ENCODE measurements at places on chromosomes 5 and 9.
A peak's percentile ranks its signal among the peaks of the same experiment; 100 is the strongest.

DNA sequence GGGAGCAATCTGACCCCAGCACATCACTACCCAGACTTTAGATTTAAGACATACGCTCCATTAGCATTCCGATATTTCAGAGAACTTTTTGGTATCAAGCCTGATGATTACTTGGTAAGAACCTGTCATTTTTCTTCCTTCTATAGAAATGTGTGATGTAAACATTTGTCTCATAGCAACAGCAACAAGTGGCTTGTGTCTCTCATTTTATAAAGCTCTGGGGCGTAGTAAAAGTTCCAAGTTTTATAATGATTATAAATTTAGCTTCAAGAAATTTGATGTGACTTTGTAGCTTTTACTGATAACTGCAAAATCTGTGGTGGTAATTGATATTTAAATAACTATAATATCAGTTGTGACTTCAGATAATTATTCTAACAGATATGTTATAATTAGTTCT is 137.2 kb downstream of the PRKACG start:
- no peak for DNase-seq

- peak; percentile 49 for DNase-seq
Observed at GRCh38 chr9:33101104-33101951, 24.9 kb upstream of the SMU1 start.

GRCh38 chr9:128787659-128788058 is 606 bp downstream of the TBC1D13 start:
- DNase-seq, result no peak

GRCh38 chr5:96058084-96058483 is 96.4 kb upstream of the ELL2 start:
- DNase-seq, result no peak

GRCh38 chr9:109244179-109245132 is 76.4 kb downstream of the EPB41L4B start:
- peak; percentile 31 for DNase-seq

DNA sequence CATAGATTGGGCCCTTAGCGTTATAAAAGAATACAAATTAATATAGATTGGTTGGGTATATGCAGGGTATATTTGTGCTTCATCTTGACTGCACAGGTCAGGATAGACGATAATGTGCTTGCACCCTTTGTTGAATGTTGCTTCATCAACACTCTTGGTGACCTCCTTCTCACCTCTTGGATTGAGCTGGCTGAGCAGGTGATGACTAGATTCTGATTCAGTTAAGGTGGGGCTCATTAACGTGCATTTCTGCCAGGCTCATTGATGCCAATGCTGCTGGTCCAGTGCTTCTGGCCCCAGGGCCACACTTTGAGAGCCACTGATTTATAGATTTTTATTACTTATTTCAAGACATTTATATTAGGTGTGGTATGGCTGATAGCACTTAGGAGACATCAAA is 27.7 kb downstream of the PCSK5 start:
- DNase-seq, result no peak

DNA sequence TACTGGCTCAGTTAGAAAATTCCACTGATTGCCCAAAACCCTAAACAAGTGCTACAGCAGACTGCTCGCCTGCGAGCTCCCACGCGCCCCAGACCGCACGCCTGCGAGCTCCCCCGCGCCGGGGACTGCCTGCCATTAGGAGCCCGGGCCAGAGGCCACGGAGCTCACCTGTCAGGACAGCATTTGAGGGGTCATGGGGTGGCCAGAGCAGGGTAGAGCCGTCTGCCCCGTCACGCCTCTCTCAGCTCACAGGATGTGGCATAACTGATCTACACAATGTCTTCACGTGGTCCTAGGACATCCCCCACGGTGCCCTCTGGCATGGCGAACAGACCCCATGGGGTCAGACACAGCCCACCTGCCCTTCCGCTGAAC is 29.1 kb upstream of the LRRC14B start:
- DNase-seq, result no peak

DNA sequence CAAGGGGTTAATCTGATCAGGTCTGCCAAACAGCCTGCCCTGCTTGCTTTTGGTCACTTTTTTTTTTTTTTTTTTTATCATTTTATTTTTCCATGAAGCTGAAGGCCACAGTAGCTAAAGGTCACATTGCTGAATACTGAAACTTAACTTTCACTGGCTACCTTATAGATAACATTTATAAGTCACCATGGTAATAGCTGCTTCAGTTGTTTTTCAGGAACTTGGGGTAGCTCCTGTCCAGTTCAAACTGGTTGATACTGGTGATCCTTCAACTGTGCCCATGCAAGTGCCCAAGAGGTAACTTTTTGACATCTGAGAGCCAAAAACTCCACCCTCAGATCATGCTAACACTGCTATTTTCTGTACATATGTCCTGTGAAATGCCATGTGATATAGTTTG is 68.3 kb upstream of the RGS7BP start:
- no peak for DNase-seq

GRCh38 chr5:108174286-108174685 is 207.6 kb downstream of the FBXL17 start:
- no peak for DNase-seq

DNA sequence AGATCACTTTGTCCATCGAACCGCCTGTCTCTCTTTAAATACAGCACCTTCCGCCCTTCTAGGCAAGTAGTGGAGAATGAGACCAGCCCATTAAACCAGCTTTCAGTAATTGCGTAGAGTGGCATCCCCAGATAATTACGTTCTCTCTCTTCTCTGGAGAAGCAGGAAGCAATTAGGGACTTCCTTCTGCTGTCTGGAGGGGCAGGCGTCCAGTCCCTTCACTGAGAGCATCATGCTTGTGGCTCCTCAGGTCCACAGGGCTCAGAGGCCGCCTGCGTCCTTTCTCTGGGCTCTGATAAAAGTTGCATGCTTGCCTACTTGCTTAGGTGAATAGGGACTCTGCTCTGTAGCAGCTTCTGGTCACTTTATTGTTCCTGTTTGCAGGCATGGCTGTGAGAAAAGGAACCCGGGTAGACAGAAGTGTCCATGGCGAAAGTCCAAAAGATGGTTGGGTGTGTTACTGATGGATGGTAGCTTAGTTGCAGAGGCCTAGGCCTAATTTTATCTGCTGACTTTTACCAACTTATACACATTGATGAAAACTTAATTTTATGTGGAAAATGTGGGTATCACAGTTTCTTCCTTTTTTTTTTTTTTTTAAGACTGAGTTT is 299.1 kb upstream of the PANK3 start:
- DNase-seq, result no peak

GRCh38 chr9:98994172-98995058 is 50.7 kb downstream of the COL15A1 start:
- no peak for DNase-seq

DNA sequence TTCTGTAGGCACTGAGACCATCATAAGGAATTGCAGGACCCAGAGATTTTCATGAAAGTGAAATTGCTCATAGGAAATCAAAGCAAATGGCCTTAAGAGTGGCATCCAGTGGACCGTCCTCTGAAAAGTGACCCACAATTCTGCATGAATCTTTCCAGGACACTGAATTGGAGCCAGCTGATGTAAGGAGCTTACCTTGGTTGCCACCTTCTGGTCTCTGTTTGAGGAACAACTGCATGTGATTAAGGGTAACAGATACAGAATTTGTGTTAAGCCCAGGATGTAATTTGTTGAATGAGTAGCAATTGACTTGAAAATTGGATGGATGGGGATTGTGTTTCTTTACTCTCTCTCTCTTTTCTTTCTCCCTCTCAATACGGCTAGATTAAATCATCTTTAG is 49.9 kb upstream of the GAS1 start:
- no peak for DNase-seq

DNA sequence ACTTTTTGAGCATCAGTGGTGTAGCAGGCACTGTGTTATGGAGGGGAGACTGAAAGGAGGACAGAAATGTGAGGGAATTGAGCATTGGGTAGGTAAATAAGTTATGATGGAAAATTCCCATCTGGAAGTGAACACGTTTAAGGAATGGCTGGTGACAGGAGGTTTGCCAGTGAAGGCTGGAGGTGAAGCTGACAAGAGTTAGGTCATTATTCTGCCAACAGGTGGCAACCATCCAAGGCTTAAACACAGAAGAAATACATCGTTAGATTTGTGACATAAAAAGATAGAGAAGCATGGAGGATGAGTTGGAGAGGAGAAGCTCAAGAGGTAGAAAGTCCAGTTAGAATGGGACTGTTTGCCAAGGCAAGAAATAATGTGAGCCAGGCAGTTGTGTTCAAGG is 455.3 kb upstream of the SGCD start:
- no peak for DNase-seq

DNA sequence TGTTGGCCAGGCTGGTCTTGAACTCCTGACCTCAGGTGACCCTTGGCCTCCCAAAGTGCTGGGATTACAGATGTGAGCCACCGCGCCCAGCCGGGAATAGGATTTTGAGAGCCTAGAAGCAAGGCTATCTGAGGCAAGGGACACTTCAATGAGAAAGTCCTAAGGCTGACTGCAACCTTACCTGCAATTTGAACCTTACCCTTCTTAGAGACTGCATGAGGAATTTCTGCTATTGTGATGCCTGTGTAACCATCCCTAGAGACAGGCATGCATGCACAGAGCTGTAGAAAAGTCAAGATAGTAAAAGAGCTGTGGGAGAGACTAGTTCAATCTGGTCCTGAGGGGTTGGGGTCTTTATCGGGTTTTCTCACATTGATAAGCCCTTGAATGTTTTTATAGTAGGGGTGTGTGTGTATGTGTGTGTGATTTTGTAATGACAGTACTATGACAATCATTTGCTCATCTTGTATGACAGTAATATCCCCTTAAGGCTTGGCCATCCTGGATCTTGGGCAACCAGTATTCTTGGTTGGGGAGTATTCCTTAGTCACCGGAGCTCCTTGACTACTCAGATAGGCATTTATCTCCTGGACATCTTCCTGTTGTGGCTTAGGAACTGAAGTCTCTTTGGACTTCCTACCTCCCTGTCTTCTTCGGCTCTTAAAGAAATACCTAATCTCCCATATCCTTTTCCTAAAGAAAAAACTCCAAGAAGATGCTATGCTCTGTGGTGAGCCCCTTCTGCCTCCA is 11.2 kb downstream of the DNAJB5 start:
- no peak for DNase-seq

DNA sequence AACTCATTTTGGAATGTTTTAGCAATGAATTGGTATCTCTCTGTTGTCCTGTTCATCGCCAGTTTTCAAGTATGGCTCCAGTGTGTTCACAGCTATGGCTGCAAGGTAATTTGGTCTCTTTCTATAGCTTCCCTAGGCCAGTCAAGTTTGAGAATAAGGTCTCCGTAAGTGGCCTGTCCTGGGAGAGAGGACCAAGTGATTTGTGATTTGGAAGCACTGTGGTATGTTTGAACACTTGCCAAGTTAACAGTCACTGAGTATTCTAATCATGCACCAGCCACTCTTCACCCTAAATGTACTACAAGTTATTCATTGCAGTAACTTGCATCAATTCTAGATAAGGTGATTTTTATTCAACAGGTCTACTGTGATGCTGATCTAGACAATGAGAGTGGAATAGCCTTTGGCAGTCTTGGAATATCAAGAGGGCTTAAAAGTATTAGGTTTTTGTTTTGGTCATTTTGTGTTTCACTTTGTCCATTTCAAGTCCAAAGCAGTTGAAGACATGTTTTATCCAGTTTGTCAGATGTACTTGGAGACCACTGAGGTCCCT is 41.1 kb downstream of the G3BP1 start:
- DNase-seq, result no peak

DNA sequence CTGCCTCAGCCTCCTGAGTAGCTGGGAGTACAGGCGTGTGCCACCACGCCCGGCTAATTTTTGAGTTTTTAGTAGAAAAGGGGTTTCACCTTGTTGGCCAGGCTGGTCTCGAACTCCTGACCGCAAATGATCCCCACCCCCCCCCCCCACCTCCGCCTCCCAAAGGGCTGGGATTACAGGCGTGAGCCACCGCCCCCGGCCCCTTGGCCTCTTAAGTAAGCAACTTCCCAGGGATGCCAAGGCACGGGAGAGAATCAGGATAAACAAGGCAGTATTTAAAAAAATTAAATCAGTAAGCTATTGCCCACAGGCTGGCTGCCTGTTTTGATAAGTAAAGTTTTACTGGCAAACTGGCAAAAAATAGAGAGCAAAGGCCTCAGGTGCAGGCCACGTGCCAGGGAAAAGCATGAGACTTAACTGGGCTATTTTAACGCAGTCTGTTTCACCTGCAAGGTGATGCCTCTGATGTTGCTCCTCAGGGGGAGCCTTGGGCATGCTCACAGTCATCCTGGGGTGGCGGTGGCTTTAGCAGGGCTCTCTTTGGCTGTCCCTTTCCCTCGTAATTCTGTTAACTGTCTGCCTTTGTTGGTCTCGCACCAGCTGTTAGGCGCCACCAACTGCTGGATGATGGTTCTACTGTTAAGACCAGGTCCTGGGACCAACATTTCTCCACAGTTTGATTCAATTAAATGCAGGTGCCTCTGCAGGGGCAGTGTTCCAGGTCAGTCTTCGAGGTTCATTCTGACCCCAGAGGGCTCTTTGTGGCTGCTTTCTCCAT is 19.4 kb upstream of the RNF130 start:
- DNase-seq, result peak; percentile 2

DNA sequence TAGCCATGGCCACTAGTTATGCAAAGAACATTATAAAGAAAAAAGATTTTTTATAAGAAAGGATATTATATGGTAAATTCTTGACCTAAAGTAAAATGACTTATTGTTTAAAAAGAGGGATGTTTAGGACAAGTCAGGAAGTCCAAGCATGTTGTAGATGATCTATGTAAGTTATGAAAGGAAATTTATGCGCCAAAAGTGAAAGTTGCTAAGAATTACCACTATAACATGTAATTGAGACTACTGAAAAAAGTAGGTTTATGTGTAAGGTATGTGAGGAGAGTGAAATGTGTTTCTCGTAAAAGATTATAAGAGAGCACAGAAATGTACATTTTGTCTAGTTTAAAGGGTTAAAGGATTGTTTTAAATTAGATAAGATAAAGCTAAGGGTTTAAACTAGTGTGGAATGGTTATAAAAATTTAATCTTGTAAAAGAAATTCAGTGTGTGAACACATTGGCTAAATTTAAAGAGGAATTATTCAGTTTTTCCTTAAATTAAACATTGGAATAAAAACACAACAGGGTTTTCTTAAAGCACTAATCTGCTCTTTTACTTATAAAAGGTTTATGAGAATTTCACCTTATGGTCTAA is 1100.4 kb upstream of the EDIL3 start:
- no peak for DNase-seq

- DNase-seq, result no peak
Observed at GRCh38 chr5:134581241-134581981, 51.2 kb downstream of the SAR1B start.

DNA sequence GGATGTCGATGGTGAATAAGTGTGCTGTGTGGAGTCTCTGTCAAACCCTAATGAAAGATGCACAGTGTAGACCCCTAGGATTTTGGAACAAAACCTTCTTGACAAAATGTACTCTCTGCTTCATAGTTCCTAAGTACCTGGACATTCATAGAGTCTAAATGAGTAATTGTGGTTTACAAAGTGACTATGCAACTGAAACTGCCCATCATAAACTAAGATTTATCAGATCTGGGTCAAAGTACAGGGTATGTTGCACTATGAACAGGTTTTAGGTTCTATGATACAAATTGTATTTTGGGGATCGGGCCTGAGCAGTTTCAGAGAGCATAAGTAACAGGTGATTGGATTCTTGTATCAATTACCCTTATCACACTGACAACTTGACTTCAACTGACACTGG is 79.4 kb downstream of the LURAP1L start:
- DNase-seq, result no peak
